RWPE2 (cell line): ENCODE measurements at places on chromosomes 12 and 14.

DNA sequence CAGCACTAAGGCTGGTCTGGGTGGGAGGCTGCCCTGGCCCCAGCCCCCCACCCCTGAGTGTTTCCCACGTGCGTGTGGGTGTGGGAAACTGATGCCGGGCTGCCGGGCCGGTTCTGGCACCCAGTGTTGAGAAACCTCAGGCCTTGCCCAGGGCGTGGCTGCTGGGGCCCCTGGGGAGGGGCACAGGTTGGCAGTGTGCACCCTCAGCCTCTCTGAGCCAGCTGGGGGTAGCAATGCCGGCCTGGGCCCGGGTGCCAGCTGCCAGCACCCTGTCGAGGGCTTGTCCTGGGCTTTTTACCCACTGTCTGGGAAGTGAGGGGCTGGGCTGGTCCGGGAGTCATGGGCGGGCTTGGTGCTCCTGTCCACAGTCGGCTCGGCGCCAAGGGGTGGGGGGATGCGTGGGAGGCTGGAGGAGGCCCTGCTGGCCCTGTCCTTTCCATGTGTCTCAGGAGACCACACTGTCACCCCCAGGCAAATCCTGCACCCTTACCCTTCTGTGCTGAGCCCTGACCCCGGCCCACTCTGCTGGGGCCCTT is 15.7 kb downstream of the ASPG start:
- DNase-seq, result peak; percentile 70

DNA sequence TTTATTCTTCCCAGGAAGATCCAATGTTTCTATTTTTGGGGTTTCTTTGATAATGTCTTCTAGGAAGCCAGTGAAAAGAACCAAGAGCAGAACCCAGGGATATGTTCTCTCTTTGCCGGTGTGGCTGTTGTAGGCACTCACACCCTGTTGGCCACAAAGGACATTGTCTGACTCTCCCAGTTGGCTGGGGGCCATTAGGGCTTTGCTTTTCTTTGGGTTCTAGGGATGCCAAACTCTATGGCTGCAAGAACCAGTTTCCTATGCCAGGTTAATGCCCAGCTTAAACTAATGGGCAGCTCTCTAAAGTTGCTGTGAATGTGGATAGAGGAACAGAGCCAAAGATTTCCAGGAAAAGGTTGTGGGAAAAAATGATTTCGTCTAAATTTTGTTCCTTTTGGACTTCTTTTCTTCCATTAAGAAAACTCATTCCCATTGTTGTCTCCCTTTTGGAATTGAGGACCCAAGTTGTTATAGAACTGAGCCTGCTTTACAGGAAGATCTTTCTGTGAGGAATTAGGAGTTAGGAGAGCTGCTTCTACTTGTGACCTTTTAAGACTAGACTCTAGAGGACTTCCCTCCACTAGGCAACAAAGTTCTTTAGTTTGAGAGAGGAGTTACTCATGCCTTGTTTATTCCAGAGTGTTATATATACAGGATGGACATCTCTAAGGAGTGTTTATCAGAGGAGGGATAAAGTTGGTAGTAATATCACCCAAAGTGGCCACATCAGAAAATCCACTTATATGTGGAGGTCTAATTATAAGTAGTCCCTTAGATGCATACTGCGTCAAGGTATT is 13.1 kb downstream of the COPZ1 start:
- no peak for DNase-seq

DNA sequence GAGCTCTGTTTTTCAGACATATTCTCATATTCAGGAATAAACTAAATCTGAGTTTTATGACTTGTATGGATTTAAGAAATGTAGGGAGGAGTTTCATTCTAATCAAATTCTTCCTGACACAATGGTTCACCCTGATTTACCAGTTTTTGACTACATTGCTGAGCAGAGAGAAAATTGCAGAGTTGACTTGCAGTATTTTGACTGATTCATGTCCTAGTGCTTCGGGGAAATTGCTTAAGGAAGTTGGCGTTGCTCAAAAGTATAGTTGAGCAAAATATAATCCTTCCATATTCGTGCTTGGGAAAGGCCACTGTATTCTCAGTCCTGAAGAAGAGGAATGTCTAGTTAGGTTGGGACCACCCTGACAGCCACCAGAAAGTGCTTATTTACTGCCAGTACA is 1.3 kb upstream of the TWF1 start:
- no peak for DNase-seq

DNA sequence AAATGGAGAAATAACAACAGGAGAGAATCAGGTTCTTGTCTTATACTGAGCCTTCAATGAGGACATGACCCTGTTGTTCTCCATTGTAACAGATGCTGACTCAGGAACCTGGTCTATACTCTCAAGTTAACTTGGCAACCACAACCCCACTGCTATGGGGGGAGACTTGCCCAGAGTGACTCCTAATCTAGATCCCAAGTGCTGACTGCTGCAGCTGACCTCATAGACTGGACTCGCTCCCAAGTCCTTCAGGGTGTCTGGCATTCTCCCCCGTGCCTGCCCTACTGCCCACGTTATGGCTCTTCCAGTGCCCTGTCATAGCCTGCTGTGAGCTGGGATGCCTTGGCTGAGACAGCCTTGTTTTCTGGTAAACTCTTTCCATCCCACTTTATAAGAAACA is 37.1 kb downstream of the NID2 start:
- DNase-seq, result no peak

GRCh38 chr12:72368719-72369422 is 96.7 kb downstream of the TRHDE start:
- no peak for DNase-seq

DNA sequence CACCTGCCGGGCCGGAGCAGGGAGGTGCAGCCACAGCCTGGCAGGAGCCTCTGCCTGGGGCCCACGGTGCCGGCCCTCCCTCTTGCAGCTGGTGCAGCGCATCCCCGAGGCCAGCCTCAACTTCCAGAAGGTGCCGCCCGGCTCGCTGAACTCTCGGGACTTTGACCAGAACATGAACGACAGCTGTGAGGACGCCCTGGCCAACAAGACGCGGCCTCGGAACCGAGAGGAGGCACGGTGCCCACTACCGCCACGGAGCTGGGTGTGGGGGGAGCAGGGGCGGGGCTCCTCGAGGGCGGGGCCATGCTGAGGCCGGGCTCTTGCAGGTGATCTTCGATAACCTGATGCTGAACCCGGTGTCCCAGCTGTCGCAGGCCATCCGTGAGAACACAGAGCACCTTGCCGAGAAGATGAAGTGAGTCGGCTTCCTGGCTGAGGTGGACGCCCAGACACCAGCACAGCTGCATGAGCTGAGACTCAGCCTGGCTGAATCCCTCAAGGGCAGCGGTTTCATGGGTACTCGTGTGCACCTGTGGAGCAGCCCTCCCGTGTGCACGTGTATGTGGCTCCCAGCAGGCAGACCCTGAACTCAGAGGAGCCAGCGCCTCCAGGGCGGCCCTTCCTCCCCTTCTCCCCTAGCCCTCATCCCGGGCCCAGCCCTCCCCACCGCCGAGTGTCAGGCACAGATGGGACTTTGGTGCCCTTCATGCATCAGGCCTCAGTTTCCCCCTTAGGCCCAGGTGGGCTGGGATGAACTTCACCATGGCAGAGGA is 28.6 kb downstream of the CEP170B start:
- DNase-seq, result peak; percentile 77

- DNase-seq, result no peak
Observed at GRCh38 chr14:54796961-54797360, 105.7 kb downstream of the GCH1 start.

- no peak for DNase-seq
Observed at GRCh38 chr12:65585648-65586602, 238.4 kb upstream of the HMGA2 start.

- DNase-seq, result no peak
Observed at GRCh38 chr12:68170726-68171125, 11.2 kb upstream of the IFNG start.

GRCh38 chr12:109988903-109989302 is 7.3 kb downstream of the GIT2 start:
- no peak for DNase-seq

- no peak for DNase-seq
Observed at GRCh38 chr12:124273630-124274029, 21.3 kb upstream of the RFLNA start.

DNA sequence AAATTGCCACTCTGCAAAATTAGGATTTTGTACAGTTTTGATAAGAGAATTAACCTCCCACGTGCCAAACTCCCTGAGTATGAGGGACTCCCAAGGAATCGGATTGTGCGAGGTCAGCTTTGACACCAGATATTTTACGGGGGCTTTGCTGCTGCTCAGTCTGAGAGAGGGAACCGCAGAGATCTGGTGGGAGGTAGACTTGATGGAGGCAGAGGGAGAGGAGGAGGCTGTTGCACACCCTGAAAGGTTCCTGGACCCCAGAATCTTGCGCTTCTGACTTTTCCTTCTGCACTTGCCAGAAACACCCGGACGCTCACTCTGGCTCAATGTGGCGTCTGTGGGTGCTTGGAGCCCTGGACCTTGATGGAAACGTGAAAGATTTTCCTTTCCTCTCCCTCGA is 83.9 kb downstream of the PAPOLA start:
- DNase-seq, result no peak

- no peak for DNase-seq
Observed at GRCh38 chr12:123142518-123142840, 8.4 kb downstream of the PITPNM2 start.

DNA sequence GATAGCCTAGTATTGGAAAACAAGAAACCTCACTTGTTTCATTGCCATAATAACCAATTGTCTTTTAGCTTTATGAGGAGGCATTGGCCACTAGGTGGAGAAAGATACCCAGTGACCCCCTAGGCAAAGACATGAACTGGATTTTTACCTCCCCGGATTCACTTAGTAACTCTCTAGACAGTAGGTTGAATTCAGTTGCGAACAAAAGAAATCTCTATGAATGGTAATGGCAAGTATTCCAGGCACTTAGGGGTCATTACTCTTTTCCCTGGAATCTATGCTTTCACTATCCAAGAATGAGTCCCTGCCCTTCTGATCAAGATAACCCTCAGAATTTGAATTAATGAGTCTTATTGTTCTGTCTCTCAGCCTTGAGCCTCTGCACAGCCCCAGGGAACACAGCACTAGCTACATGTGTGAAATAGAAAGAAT is 29.5 kb upstream of the RHOJ start:
- DNase-seq, result no peak

DNA sequence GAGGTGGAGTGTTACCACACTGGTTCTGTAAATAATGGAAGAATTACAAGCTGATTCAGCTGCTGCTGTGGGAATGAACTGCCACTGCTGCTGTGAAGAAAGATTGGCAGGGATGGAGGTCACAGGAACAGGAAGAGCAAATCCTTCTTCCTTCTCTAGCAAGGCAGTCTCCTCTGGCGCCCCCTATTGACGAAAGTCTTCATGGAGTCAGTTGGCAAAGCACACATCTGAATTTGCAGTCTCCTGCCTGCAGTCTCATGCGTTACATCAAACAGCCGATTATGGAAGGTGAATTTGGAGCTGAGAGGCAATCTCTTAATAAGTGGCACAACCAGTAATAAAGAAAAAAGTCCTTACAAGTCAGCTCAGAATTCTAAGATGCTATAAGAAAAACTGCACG is 106.0 kb upstream of the TMTC1 start:
- DNase-seq, result no peak

GRCh38 chr14:104650057-104650980 is 39.1 kb upstream of the INF2 start:
- no peak for DNase-seq

- DNase-seq, result no peak
Observed at GRCh38 chr14:91329486-91330014, 85.0 kb upstream of the GPR68 start.

DNA sequence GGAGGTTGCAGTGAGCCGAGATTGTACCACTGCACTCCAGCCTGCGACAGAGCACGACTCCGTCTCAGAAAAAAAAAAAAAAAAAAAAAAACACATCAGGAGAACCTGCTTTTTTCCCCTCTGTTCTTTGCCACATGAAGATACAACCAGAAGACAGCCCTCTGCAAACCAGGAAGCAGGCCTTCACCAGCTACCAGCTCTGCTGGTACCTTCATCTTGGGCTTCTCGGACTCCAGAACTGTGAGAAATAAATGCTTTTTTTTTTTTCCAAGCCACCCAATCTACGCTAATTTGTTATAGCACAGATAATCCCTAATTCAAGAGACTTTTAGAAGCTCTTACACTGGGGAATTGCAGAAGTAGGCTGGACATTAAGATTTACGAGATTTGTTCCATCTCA is 121.2 kb downstream of the GARIN6 start:
- DNase-seq, result no peak

GRCh38 chr14:73237219-73237785 is at the start of gene PAPLN:
PAPLN (plus strand) TSS chr14:73237506; CDS start chr14:73239779, 2,273 bp downstream.
- DNase-seq, result peak; percentile 79

- DNase-seq, result peak; percentile 81
Observed at GRCh38 chr12:104303538-104304151, at the start of gene EID3. EID3 (plus strand) TSS chr12:104303739; CDS start chr12:104303935, 196 bp downstream.

DNA sequence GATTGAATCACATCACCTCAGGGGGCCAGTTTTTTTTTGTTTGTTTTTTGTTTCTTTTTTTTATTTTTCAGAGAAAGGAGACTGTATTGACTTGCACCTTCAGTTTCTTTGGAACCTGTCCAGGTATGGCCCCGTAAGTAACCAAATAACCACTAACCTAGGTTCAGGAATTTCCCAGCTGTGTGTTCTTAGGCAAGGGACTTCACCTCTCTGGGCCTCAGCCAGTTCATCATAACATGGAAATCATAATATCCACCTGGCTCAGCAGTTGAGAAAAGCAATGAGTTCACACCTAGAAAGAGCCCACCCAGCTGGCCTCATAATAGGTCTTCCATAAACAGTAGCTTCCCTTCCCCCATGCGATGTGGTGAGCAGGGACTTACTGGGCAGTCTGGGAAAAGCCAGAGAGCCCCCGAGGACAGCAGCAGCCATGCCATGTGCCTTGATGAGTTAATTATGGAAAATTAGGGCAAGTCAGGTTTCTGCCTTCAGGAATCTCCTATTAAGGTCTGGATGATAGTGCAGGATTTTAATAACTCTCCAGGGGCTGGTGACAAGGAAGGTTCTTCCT is 27.4 kb upstream of the WSCD2 start:
- DNase-seq, result no peak

DNA sequence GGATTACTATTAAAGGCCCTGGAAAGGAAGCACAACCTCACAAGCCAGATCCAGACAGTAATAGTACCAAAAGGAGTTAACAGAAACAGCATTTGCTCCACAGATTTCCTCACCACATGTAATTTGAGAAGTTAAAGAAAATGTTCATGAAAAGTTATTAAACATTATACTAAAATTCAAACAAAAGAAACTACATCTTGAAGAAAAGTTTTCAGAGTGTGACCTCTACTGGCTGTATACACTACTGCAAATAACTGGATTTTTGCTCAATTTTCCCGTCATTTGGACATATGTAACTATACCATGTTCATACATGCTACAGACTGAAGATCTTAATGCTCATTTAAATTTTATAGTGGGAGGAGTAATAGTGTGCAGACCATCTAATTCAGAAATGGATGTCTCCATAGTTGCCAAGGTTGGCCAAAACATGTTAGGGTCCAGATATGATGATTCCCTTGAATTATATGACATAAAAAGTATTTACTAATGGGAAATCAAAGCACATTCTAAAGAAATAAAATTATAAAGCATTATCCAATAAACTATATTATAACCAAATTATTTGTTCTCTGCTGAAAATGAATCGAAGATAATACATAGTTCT is 5.6 kb downstream of the KRR1 start:
- DNase-seq, result no peak

DNA sequence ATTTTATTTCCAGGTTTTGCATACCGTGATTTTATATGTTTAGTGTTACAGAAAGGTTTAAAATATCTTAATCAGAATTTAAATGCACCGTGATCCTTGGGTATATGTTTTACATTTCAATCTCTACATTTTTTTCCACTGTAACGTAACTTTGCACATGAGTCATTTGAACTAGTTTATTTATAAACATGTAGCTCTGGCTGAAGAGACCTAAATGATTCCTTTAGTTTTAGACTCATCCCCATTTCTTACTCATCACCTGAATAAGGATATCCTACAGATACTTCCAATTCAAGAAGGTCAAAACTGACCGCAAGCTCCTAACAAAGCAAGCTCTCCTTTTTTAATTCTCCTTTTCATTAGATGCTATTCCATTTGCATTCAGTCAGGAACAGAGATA is 42.7 kb upstream of the SLC6A15 start:
- no peak for DNase-seq
